ENCODE measurements at places on chromosomes 1 and 21. TPM values are rescaled to one million over a fixed set of nuclear protein-coding genes. Genes with fewer than 3 reads are reported as not detected.

The NBPF4 gene
- 0.11 TPM for total RNA-seq

The SYT6 gene
- total RNA-seq: not detected

The SCAMP3 gene
- total RNA-seq: 54.8 TPM

The AGT gene
- not detected for total RNA-seq

The PERM1 gene
- not detected for total RNA-seq

The KCNA3 gene
- total RNA-seq: 118 TPM

The KCNA2 gene
- total RNA-seq: 0.88 TPM

The CELA3A gene
- total RNA-seq: not detected

The COL11A1 gene
- total RNA-seq: not detected

The CGN gene
- total RNA-seq: 0.28 TPM

The CCDC24 gene
- total RNA-seq: 1.4 TPM

The RGS18 gene
- 0.95 TPM for total RNA-seq

The DMBX1 gene
- not detected for total RNA-seq

The NID1 gene
- 0.03 TPM for total RNA-seq

The S100A2 gene
- total RNA-seq: not detected

The CCDC27 gene
- total RNA-seq: not detected

The RBP7 gene
- total RNA-seq: 0.70 TPM

The PLA2G2D gene
- not detected for total RNA-seq

The TTC34 gene
- 1.3 TPM for total RNA-seq

The OPTC gene
- total RNA-seq: not detected

The LDLRAD2 gene
- not detected for total RNA-seq

The RAP1GAP gene
- 0.44 TPM for total RNA-seq

The WNT3A gene
- total RNA-seq: 0.14 TPM

The KRTAP12-2 gene
- total RNA-seq: not detected

The PCAT6 gene
- 1.3 TPM for total RNA-seq

The ACTL8 gene
- total RNA-seq: not detected

The TMEM183A gene
- total RNA-seq: 194 TPM

Measured in CD4-positive, alpha-beta T cell (primary cell).